Frontal cortex (tissue), 4 donors: ENCODE measurements at places on chromosomes 5 and 9.

DNA sequence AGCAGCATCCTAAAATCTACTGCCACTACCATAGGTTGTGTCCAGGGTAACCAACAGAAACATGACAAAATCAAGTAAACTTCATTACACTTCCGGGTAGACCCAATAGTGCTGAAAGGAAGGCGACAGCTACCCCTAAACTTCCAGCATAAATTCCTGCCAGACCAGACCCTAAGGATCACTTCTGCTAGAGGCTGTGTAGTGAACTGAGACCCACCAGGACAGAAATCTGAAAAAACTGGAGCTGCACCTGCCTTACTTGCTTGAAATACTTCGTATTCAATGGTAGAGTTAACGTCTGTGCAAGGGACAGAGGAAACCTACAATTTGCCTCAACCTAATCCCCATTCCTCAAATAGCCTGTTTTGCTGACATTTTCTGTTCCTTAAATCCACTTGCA is 1.0 kb upstream of the SECISBP2 start:
- DNase-seq = no peak

GRCh38 chr5:170228762-170229435 is 3.9 kb upstream of the C5orf58 start:
- no peak for DNase-seq

DNA sequence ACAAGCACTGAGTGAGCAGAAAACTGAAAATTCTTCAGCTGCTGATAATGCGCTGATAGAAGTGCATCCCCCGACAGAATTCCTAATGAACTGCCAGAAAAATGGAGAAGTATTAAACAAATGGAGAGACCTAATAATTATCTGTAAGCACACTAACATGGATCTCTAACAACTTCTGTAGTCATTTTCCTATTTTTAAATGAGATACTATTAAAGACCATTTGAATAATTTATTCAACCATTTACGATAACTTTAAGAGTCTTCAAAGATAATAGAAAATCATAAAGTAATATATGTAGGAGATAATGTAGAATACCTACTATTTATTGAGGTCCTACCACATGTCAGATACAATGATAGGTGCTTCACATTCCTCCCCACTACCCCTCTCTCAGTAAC is 72.9 kb downstream of the EFNA5 start:
- no peak for DNase-seq

DNA sequence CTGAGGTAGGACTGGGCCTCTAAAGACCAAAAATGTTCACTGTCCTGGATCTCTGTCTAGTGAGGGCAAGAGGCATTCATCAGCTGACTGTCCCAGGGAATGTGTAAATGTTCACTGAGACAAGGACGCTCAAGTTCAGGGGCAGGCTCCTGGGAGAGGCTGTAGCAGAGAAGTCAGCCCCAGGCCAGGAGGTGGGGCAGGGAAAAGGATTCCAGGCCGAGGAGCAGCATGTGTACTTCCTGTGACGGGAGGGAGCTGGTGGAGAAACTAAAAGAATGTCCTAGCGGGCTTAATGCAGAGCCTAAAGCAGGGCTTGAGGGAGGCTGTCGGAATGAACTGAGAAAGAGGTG is 205.8 kb downstream of the GABBR2 start:
- no peak for DNase-seq

DNA sequence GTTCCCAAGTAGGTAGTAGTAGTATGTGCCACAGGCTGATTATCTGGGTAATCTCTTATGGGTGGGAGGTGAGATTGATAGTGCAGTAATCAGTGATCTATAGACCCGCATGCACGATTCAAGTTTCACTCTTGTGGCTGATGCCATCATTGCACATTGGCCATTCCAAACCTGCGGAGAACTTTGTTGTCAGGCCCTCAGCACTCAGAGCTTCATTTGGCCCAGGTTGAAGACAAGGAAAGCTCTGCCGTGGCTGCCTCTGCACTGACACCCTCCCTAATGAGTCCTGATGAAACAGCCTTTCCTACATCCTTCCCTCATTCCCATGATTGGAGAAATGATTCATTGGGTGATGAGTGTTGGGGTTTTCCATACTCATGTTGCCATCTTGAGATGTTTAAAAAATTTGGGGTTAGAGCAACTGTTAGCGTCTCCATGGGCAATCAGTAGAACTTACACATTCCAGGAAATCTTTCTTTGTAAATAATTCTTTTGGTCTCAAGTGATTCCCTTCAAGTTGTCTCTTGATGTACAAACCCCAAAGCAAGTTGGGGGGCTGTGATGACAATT is 22.9 kb downstream of the PROP1 start:
- no peak for DNase-seq

DNA sequence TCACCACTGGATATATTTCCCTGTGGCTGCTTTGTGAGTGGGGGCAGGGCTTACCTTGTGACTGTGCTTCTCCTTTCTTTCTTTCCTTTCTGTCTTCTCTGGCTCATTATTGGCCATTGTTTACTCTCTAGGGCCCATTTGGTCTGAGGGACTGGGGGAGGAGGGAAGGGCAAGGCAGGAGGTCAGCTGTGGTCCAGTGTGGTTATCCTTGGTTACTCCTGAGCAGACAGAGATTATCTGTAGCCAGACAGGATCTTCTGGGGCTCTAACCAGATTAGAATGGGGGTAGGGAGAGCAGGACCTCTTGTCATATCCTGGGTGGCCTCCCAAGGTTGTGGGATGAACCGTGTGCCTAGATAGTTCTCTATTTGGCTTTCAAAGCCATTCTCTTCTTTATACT is 71.2 kb downstream of the ANKRD55 start:
- DNase-seq = no peak

DNA sequence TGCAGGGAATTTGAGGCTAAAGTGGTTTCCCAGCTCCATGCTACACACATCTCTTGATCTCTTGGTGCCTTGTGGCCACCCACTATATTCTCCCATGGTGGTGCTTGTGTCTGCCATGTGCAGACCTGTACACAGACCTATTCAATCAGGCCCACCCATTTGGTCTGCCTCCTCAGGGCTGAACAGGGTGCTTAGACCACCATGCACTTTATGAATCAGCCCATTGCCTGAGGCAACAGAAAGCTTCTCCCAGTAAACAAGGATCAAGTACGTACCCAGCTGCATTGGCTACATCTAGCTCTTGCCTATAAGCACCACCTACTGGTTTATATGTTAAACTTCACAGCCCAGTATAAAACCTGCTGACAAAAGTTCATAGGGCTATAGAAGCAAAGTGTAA is 664.3 kb upstream of the EDIL3 start:
- DNase-seq = no peak
